Activated T-cell treated with anti-CD3 and anti-CD28 coated beads for 1 hour (primary cell): ENCODE measurements at places on chromosomes 5 and 9.

GRCh38 chr5:125660231-125660895 lies 762.8 kb upstream of the GRAMD2B start:
- DNase-seq, result no peak

- no peak for DNase-seq
Measured at GRCh38 chr9:124739360-124739759, 31.8 kb downstream of the NR6A1 start.

DNA sequence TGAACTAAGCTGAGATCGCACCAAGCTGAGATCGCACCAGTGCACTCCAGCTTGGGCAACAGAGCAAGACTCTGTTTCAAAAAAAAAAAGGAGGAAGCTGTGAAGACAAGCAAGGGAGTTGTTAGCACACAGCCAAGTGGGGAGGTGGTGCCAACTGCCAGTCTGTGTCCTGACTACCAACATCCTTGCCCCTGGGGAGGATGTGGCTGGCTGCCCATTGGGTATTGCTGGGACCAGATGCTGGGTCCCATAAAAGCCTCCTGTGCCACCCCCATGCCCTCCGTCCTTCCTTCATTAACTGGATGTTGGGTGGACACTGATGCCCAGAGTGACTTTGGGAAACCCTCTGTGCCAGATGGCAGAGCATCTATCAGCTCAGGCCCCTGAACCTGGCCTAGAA lies 157.1 kb upstream of the COL5A1 start:
- no peak for DNase-seq

- DNase-seq, result no peak
Measured at GRCh38 chr9:27549196-27549755, 19.7 kb upstream of the MOB3B start.

DNA sequence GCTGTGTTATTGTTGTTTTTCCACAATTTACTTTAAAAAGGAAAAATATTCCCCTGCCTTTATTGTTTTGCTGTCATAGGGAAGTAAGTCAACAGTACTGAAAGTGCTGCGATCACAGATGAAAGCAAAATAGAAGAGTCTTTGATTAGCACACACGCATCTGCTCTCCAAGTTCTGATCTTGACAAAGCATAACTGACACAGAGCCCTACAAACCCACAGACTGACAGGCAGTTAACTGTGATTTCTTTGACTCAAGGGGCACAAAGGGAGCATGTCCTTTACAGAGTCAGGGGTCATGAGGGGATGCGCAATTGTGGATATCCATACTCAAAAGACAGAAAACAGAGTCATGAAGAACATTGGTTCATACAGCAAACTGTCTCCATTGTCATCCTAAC lies 123.7 kb downstream of the SNCAIP start:
- DNase-seq, result no peak

- no peak for DNase-seq
Measured at GRCh38 chr5:75363726-75364495, 26.9 kb downstream of the HMGCR start.

GRCh38 chr5:138402640-138403039 lies 36.2 kb upstream of the REEP2 start:
- no peak for DNase-seq

DNA sequence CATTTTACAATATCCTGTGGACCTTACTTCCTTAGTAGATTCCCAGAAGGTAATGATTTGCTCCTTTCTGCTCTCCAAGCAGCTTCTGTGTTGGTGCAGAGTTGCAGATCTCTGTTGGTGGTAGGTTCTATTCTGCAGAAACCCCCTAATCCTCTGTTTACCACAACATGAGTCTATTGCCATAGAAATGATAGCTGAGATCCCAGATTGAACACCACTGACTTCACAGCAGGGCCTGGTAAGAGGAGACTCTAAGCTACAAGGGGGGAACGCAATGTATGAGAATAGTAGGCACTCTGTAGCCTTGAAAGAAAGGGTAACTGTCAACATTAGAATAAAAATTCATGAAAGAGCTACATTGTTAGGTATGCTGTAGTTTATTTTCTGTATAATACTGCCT lies 59.5 kb downstream of the MUSK start:
- no peak for DNase-seq

DNA sequence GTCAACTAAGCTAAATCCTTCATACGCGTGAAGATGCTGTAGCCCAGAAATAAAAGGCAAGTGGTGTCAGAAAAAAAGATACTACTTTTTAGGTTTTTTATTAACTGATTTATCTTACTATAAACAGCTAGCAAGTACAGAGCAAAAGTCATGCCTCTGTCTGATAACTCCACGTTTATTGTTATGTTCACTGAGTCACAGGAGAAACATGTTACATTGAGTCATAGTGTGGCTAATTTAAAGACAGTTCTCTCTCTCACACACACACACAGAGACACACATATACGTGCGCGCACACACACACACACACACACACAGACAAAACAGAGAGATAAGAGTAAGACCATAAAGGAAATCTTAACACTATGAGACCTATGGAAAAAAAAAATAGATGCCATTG lies 770.0 kb upstream of the CDH10 start:
- no peak for DNase-seq

DNA sequence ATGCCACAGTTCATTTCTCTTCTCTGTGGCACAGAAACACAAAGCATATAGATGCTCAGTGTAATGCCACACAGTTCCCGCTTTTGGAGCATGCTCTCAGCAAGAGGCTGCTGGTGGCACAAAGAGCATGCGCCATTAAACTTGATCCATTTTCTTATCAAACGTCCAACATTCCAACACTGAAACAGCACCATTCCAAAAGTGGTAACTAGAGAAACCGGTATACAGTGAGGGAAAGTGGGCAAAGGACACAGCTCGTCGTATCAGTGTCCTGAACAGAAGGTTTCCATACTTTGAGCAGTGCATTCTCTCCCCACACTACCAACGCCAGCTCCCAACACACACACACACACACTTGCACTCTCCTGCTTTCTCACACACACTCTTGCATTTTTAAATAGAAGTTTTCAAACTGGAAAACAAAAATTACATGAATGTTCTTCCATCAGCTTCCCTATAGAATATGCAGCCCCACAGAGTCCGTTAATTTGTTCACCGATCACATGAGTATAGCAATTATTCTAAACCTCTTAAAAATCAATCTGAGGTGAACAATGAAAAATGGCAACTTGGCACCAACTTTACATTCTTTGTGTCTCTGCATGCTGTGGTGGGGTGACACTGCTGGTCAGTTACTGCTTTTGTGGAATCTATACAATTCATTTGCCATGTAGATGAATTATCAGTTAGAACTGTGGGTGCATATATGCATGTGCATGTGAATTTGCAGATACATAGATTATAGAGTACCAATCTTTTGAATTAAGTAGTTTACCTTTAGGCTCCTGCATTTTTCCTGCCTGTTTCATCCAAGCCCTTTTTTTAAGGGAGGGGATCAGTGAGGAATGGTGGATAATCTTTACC lies 5.7 kb downstream of the NFIB start:
- DNase-seq, result no peak

- peak; percentile 46 for DNase-seq
Measured at GRCh38 chr5:108260117-108260857, 121.6 kb downstream of the FBXL17 start.

GRCh38 chr5:173012882-173013281 lies 29.3 kb downstream of the ATP6V0E1 start:
- no peak for DNase-seq

- DNase-seq, result no peak
Measured at GRCh38 chr5:149605998-149606724, 24.9 kb downstream of the ARHGEF37 start.

GRCh38 chr5:41670216-41670615 lies 159.8 kb upstream of the PLCXD3 start:
- DNase-seq, result no peak

DNA sequence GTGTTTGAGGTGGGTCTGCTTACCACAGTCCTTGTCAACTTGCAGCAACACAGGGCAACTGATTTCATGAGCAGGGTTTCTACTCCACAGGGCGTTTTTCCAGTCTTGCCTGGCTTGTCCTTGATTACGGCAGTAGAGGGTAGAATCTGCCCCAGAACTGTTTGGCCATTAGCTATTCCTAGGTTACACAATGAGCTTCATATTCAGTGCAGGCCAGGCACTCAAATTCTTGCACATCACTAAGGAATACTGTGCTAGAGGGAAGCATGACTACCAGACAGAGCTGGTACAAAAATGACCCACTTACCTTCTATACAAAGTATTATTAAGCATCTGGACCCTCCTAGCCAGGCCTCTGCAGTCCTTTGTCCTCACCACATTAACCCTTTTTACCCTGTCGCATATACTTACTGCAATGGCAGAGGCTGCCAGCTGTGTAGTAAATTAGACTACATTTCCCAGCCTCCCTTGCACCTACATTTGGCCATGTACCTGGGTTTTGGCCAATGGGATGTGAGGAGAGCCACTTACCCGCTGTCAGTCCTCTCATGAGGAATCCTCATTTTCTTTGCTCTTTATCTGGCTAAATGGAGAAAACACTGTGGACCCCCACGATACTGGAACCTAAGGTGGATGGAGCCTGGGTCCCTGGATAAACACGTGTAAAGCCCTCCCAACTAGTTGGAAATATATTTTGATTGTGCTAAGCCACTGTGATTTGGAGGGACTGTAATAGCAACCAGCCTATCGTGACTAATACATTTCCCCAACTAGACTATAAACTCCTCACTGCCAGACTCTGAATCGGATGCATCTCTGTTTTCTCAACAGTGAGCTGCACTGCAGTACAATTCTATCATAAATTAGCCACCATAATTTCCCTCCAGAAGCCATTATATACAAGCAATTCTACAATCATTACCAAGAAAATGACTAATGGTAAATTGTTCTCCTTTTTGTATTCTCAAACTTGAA lies 218.7 kb downstream of the GLIS3 start:
- no peak for DNase-seq

DNA sequence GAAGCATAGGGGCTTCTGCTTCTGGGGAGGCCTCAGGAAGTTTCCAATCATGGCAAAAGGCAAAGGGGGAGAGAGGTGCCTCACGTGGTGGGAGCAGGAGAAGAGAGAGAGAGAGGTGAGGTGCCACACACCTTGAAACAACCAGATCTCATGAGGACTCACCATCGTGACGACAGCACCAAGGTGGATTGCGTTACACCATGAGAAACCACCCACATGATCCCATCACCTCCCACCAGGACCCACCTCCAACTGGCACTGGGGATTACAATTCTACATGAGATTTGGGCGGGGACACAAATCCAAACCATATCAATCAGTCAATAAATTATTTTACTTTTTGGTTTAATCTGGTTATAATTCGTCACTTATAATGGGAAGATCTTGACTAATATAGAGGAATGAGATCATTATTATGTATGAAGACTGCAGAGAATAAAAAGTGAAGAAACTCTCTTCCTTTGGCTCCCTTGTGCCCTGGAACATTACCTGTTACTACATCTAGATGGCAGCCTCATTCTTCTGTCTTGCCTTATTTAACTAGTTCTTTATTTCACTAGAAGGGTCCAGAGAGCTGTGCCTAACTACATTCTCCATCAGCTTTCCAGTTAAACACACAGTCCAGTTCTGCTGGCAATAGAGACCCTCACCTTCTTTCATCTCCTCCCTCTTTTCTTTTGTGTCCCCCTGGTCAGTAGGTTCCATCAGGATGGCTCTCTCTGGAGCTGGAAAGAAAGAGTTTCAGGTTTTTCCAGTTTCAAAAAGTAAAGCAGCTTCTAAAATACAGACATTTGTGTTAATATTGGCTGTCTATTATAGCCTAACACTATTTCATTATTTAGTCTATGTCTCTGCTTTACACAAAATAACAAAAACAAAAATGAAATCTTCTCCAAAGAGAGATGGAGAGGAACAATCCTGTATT lies 21.7 kb upstream of the SPINK7 start:
- DNase-seq, result no peak

DNA sequence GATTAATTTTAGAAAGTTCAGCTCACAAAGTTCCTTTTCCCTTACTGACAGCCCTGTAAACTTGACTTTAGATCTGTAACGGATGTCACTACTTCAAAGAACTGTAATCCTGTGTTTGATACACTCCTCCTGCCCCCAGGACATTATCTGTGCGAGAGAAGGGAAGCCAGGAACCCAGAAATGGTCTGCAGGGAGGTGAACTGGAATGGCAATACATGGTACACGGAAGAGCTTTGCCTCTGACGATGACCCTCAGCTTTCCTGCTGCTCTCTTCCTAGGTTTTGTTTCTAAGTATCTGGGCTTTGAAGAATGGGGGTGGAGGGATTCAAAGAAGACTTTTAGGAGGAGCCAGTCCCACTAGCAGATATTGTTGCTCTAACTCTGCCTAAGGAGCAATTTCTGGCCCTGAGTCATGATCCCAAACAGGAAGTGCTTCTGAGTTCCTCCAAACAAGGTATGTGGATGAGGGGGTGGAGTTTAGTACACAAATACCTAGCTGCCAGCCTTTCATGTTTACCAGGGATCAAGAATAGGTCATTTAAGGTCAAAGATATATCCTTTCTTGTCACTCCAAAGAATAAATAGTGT lies 43.4 kb upstream of the TMC1 start:
- DNase-seq, result no peak

DNA sequence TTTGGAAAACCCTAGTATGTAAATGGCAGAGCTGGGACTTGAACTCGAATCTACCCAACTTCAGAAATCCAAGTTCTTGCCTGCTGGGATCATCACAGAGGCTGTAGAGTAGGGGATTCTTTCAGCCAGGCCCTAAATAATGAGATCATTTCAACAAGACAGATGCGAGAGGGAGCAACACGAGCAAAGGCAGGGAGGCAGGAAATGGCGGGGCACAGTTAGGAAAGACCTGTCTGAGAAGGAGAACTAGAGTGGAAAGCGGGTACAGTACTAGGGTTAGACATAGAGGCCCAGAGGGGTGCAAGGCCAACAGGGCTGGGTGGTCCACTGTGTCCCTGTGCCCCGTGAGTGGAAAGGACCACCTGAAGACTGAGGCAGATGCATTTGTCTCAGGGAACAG lies 46.1 kb downstream of the MVB12B start:
- no peak for DNase-seq

GRCh38 chr5:117394506-117395157 lies 820.0 kb upstream of the SEMA6A start:
- no peak for DNase-seq

DNA sequence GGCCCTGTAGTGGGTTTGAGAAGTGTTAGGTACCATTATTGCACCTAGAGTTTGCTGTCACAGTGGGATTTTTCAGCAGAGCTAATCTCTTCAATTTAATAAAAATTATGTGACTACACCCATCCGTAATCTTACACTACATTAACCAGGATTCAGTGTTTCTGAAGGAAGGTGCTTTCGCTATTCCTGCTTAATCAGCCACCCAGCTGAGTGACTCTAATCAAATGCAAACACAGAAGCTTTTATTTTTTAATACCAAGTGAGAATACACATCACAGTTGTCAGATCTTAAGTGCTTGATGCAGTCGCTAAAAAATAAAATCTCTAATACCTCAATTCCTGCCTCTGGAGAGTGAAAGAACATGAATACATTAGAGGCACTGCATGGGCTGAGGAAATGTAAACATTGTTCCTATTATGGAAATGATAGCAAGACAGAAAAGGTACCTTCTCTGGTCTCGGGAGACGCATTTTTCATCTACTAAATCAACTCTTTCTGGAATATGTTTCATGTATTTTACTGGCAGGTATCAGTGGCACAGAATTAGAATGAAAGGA lies 125.7 kb downstream of the SEMA6A start:
- DNase-seq, result no peak
